ENCODE measurements at places on chromosomes 5 and 9.

DNA sequence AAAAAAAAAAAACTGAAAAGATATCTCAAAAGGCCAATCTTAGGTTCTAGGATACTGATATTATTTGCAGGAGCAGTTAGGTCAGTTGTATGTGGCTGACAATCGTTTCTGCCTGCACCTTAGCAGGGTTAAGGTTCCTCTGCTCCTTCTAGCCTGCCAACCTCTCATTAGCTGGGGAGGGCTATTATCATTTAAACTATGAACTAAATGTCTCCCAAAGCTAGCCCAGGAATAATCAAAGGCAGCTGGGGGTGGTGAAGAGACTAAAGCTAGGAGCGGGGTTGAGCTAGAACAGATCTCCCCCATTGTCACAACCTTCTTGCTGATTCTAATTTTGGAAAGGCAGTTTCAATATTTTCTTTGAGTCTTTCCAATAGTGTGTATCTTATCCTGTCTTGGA, 99.9 kb downstream of the ICE1 start:
- DNase-seq = no peak

GRCh38 chr5:18393565-18394442, 759.5 kb downstream of the TAF11L14 start:
- DNase-seq = peak; percentile 50

DNA sequence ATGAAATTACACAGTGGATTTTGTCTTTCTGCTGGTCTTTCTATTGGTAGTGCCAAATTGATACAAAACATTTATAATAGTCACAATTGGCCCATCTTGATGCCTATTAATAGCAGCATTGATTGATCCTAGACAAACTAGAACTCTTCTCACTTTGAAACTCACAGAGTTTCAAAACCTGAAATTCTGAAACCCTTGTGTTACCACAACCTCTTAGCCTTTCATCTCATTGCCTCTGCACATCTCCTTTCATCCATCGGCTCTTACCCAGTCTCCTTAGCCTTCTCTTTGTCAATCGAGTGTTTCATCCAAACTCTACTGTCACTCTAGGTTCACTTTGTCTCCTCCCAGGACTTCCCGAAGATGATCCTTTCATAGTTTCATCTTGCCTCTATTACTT, 22.1 kb downstream of the PLPPR1 start:
- no peak for DNase-seq

GRCh38 chr5:176868126-176868525, 31.0 kb downstream of the HK3 start:
- no peak for DNase-seq

GRCh38 chr9:137114220-137114612, 317 bp downstream of the DPP7 start:
- no peak for DNase-seq

GRCh38 chr5:39282561-39282960, 63.2 kb upstream of the FYB1 start:
- no peak for DNase-seq

DNA sequence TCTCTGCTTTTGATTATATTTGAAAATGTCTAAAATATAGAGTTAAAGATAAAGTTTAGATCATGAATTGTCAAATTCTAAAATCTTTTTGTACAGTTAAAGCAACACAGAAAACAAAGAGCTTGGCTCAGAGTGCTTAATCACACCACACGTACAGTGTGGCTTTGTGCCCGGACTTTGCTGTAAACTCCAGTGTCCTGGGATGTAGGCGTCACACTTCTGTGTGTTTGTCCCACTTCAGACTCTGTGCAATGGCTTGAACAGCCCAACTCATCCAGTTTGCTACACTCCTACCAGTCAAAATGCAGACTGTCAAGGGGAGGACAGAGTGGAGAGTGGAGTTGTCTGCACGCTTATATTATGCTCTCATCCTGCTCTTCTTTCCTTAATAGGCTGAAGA, 45.3 kb downstream of the SMARCA2 start:
- DNase-seq = peak; percentile 14

DNA sequence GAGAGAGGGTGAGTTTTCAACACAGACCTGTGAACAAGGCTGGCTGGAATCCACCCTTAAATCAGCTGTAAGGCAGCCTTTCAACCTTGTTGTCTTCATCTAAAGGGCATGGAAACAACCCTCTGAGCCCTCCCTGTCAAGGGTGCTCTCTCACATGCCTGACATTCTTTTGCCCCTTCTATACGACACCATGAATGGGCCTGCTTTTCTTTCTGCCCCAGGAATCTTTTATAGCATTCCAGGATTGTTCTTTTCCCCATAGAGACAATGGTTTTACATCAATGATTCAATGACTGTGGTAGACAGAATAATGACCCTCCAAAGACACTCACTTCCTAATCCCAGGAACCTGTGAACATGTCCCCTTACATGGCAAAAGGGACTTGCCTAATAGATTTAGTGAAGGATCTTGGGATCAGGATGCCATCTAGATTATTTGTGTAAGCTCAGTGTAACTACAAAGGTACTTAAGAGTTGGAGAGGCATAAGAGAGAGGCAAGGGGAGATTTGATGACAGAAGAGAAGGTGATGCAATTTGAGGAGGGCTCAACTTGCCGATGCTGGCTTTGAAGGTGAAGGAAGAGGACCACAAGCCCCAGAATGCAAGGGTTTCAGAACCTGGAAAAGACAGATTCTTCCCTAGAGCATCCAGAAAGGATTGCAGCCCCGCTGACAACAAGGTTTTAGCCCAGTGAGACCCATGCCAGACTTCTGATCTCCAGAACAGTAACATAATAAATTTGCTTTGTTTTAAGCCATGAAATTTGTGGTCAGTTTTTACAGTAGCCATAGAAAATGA, 29.2 kb upstream of the HMHB1 start:
- no peak for DNase-seq

DNA sequence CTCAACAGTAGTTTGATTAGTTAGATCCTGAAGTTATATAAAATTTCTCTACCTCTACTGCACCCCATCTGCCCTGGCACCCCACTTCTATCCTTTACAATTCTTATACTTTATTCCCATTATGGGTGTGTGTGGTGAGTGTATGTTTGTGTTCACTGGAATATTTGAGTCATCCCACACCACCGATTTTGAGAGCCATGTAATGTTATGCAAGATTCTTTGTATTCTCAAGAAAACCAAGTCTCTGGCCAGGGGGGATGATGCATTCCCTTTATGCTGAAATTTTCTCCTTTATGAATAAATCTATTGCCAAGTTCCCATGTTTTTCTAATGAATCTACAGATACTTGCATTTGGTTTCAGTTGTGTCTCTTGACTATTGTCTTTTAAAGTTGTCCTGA, 266.8 kb downstream of the ARHGEF28 start:
- DNase-seq = peak; percentile 95

DNA sequence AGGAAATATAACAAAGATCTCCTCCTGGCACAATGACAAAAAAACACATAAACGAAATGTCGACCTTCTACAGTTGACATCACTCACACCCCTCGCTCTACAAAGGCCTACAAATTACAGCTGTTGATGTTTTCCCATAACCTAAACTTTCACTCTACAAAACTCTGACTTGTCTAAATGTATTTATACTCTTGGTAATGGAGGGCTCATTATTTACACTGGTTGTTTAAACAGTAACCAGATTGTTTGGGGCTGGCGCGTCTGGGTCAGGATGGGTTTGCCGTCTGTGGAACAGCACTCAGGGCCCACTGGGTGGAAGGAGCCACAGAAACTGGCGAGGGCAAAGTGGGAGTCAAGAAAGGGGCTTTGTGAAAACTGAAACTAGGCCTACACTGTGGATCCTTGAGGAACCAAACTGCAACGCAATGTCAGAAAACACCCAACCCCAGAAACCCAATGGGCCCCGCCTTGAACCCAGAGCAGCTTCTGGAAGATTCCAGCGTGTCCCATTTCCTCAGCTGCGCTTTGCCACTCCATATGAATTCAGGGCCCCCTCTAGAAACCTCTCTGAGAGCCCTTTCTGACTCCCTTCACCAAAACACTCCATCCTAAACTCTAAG, 136.7 kb downstream of the ROR2 start:
- no peak for DNase-seq

DNA sequence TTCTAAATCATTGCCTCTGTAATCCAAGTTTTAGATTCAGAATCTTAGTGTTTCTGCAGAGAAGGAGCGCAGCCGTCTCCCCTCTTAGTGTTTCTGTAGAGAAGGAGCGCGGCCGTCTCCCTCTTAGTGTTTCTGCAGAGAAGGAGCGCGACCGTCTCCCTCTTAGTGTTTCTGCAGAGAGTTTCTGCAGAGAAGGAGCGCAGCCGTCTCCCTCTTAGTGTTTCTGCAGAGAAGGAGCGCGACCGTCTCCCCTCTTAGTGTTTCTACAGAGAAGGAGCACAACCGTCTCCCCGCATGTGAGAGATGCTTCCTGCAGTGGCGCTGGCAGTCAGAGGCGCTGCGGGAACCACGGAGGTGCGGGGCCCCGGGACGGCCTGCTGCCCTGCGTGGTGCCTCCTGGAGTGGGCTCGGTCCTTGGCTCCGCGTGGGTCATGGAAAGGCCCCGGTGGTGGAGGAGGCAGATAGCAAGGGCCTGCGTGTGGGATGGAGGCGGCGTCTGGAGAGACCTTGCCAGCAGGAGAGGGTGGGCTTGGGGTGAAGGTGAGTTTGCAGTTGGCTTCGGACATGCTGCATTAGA, 10.9 kb downstream of the CEP72 start:
- DNase-seq = no peak

DNA sequence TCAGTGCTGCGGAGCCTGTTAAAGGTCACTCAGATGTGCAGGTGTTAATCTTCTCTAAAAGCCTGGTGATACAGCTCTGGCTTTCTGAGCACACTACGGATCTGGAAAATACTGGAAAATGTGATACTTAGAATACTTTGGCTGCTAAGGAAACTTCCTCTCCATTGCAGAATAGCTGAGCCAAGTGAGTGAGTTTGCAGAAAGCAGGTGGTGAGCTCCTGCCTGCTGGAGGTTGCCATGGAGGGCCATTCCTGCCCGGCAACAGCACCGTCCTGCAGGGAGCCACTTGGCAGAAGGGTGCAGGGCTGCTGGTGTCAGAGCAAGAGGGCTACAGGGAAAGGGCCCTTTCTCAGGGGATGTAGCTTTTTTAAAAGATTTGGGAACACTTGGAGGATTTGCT, 40.7 kb downstream of the SECISBP2 start:
- DNase-seq = no peak

DNA sequence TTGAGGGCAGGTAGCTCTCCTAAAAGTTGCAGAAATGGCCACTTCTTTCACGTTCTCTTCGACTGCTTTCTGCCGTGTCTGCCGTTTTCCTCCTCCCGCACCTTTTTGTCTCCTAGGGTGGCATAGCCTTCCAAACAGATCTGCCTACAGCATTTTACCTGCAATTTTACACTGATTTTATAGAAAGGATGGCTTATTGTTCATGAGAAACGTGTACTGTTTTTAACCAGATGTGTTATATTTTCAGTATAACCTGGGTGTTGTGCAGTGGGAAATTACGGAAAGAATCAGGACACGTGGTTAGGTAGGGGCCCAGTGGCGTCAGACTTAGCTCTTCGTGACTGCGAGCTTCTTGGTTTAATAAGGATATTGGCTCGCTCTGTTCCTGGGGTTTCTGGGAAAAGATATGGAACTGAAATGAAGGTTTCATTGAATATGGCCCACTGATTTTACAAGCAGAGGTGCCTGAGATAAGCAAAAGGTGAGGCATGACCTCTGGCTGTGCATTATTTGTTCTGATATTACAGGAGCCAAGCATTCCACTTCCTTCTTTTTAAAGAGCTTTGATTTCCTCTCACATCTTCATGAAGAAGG, 43.7 kb upstream of the PRSS3 start:
- no peak for DNase-seq

DNA sequence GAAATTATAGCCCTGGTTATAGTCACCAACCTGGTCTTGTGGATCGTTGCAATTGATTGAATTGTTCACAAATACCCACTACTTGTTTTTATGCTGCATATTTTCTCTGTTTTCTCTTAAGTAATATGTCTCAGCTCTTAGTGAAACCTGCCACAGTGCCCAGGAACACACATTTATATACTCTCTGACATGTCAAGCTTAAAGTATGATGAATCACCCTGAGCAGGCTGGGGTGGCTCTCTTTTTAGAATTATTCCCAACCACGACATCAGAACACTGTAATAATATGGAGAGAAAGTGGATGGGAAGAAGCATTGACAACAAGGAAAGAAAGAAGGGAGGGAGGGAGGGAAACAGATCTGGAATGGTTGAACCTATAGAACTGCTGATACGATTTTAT, 72.8 kb upstream of the ZNF608 start:
- DNase-seq = no peak

GRCh38 chr9:69583645-69584234, 88.4 kb downstream of the APBA1 start:
- DNase-seq = no peak

Measured in fibroblast of pulmonary artery (primary cell).